CD8-positive, alpha-beta memory T cell (primary cell): ENCODE measurements at places on chromosomes 16 and 17.

DNA sequence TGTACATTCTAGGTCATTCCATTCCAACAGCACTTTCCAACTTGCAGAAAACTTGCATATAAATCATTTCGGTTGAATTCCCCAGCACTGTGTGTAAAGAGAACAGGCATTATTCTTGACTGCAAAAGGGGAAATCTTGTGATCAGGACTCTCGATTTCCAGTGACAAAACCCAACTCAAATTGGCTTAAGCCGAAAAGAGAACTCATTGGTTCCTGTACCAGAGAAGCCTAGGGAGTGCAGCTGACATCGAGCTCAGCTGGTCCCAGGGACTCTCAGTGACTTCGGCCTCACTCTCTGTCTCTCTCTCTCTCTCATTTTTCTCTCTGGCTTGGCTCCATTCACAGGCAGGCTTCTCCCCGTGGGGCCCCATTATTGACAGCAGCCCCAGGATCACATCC lies 30.7 kb downstream of the CD300LF start:
- no peak for DNase-seq

- DNase-seq: no peak
These were observed 373.4 kb downstream of the CNTNAP4 start for GRCh38 chr16:76650582-76650981.

DNA sequence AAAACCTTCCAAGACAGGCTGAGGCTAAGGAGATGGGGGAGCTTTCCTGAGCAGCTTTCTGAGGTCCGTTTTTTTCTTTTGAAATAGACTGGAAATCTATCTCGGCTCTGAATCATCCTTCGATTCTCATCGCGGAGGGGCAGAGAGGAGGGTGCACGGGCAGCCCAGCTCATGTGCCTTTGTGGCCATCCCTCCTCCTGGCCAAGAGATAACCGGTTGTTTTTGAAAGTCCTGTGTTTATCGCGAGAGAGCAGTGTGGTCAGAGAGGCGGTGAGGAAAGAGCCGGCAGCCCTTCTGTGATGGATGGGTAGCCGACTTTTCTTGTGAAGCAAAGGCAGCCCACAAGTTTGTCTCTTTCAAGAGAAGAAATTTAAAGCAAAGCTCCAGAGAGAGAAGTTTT lies 191.6 kb downstream of the CCDC182 start:
- DNase-seq: no peak

- DNase-seq: no peak
These were observed 32.3 kb upstream of the DYNLL2 start for GRCh38 chr17:58050966-58051365.

GRCh38 chr17:4008441-4009185 lies 44.4 kb upstream of the ATP2A3 start:
- no peak for DNase-seq

DNA sequence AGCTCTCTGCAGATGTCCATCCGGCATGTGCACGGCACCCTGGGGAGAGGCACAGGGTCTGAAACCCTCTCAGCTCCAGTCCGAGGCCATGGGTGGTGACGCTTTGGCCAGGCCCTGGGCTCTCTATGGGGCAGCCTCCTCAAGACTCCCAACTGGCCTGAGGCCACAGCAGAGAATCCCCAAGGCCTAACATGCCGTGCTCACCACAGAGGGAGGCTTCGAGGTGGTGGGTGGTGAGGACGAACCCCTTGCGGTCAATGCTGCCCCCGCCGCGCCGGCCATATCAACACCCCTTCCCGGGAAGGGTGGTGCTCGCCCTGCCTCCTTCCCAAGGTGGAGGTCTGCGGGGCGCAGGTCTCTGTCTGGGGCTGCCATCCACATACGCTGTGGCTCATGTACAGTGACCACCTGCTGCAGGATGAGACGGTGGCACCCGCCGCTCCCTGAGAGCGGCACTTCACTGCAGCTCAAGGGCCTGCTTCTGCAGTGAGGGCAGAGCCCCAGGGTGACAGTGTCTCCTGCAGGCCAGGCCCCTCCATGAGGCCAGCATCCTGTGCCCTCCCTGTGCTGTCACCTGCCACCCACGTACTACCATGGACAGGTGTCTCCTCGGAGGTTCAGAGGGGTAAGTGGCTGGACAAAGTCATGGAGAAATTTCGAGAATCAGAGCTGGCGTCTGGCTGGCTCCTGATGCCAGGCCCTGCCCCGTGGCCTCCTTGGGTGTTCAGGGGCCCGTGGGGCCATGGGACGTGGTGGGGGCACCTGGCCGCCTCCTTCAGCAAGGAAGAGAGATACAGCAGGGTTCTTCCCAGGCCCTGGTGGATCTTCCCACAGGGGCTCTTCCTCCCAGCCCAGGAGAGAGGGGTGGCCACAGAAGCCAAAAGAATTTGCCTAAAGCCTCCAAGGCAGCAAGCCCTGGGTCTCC lies 54.6 kb upstream of the ACSF3 start:
- DNase-seq: no peak

GRCh38 chr17:78823282-78824046 lies 17.1 kb downstream of the USP36 start:
- no peak for DNase-seq

- DNase-seq: no peak
These were observed 463 bp downstream of the TOP2A start for GRCh38 chr17:40417258-40417608.

DNA sequence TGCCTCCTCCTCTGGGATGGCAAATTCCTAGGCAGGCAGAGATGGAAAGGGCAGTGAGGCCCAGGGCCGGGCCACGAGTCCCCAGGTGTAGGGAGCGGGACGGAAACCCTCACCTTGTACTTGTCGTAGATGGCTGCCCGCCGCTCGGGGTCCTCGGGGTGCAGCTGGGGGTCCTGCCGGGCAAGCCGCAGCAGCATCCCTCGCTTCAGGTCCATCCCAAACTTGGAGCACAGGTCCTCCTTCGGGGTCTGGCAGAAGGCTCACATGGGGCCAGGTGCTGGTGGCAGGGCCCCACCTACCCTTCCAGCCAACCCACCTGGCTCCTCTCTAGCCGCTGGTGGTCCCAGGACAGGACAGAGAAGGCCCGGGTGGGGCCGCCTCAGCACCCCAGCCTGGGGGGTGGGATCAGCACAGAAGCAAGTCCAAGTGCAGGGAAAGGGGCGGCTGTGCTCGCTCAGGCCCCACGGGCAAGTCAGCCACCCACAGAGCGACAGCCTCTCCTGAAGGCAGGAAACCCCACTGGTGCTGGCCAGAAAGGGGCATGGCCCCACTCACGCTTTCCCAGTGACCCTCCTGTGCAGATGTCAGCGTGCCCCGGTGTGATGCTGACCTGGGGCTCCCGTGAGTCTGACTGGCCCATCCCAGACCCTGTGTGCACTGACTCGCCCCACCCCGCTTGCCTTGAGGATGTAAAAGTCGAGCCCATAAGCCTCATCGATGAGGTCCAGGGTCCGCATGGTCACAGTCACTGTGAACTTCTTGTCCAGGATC lies 1.8 kb downstream of the MRPL28 start:
- DNase-seq: no peak

GRCh38 chr16:9957002-9957401 lies 225.2 kb downstream of the GRIN2A start:
- no peak for DNase-seq

DNA sequence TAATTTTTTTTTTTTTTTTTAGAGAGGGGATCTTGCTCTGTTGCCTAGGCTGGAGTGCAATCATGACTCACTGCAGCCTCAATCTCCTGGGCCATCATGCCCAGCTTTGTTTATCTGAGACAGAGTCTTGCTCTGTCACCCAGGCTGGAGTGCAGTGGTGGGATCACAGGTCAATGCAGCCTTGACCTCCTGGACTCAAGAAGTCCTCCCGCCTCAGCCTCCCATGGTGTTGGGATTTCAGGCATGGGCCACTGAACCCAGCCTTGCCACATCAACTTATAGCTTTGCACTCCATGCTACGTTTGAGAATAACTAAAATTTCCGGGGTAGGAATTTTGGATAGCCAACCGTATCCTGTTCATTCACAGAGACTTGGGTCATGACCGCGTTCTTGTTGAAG lies 30.6 kb downstream of the RNF213 start:
- no peak for DNase-seq

GRCh38 chr16:19744670-19745069 lies 26.6 kb downstream of the IQCK start:
- no peak for DNase-seq

GRCh38 chr17:69856946-69857345 lies 218.1 kb upstream of the KCNJ16 start:
- no peak for DNase-seq

DNA sequence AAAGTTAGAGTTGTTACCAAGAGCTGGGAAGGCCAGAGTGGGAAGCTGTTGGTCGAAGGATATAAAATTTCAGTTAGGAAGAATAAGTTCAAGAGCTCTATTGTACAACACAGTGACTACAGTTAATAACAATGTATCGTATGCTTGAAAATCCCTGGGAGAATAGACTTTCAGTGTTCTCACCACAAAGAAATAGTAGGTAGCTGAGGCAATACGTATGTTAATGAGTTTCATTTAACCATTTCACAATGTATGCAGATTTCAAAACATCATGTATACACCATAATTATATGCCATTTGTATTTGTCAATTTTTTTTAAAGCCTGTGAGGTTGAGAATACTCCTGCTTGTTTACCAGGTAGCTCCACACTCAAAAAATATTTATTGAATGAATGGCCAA lies 41.5 kb upstream of the MYOCD start:
- DNase-seq: no peak

GRCh38 chr16:87383505-87384161 lies at the start of gene FBXO31:
TSS of gene FBXO31 (minus strand) at chr16:87383776. CDS start at chr16:87383744, 32 bp downstream.
- peak; percentile 91 for DNase-seq

- DNase-seq: no peak
These were observed 12.9 kb upstream of the TACO1 start for GRCh38 chr17:63587770-63588169.

DNA sequence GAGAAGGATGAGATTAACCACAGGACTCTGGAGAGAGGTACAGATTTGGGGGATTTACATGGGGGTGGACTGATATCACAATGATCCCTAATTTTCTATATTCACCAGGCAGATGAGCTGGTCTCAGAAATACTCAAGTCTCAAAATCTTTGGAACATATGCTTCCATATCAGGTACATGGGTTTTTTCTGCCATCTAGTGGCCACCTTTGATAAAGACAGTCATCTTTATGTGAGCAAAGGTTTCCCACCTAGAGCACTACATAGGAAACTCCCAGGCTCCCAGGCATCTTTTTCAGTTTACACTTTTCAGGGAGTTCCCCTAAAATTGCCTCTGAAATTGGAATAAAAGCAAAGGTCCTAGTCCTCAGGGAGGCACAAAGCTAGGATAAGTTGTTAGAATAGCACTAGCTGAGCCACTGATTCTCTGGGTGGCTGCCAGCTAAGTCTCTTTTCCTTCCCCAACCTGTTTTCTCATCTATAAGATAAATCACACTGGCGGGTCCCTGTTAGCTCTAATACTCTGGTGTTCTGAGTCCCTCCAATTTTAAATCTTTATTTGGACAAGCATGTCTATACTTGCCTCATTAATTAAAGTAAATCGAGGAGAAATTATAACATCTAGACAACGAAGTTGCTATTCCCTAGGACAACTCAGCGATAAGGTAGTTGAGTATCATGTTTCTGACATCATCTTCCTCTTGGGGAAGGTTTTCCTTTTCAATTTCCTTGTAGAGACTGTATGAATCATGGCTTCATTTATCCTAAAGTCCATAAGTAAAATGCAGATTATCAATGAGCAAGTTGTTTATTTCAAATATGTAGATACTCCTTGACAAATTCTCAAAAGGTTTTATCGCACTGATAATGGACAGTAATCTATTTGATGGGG lies 19.0 kb upstream of the MON1B start:
- DNase-seq: peak; percentile 27

GRCh38 chr17:69762766-69763165 lies 312.3 kb upstream of the KCNJ16 start:
- DNase-seq: no peak

GRCh38 chr16:74607962-74608356 lies 1.0 kb upstream of the GLG1 start:
- no peak for DNase-seq

GRCh38 chr16:85127379-85127723 lies 15.1 kb upstream of the CIBAR2 start:
- no peak for DNase-seq

GRCh38 chr17:14061666-14062560 lies 7.4 kb upstream of the COX10 start:
- no peak for DNase-seq

GRCh38 chr17:40517286-40517662 lies 15.9 kb upstream of the TNS4 start:
- DNase-seq: no peak

GRCh38 chr17:40181205-40181604 lies 3.9 kb downstream of the RAPGEFL1 start:
- DNase-seq: no peak

DNA sequence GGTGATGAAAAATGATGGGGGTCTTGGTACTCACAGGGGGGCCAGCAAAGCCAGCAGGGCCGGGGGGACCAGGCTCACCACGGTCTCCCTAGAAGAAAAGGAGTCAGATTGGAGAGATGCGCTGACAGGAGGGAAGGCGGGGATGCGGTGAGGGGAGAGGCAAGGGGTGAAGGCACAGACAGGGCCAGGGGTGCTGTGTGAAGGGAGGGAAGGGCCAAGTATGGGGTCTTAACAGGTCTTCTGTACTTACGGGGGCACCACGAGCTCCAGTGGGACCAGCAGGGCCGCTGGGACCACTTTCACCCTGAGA lies 11.2 kb downstream of the COL1A1 start:
- no peak for DNase-seq

- no peak for DNase-seq
These were observed 7.6 kb upstream of the PPP1R1B start for GRCh38 chr17:39618956-39619785.

- DNase-seq: no peak
These were observed 43.6 kb upstream of the YPEL2 start for GRCh38 chr17:59287891-59288290.

- DNase-seq: no peak
These were observed 17.8 kb upstream of the MPHOSPH6 start for GRCh38 chr16:82187829-82188228.

GRCh38 chr17:19334331-19334730 lies 28.2 kb downstream of the B9D1 start:
- DNase-seq: no peak

DNA sequence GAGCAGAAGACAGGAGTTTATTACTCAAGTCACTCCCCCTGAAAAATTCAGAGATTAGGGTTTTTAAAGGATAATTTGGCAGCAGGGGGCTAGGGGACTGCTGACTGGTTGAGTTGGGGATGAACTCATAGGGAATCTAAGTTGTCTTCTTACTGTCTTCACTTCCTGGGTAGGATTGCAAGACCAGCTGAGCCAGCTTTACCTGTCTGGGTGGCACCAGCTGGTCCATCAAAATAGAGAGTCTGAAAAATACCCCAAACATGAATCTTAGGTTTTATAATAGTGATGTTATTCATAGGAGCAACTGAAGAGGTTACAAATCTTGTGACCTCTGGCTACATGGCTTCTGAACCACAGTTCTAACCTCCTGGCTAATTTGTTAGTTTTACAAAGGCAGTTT lies 157.9 kb downstream of the PPM1E start:
- DNase-seq: no peak

- DNase-seq: no peak
These were observed 159.1 kb downstream of the UTP18 start for GRCh38 chr17:51419476-51419875.

- DNase-seq: no peak
These were observed 601 bp downstream of the PHKB start for GRCh38 chr16:47461598-47462266.
